ENCODE measurements at places on chromosomes 11 and 22. TPM values are rescaled to one million over a fixed set of nuclear protein-coding genes. Genes with fewer than 3 reads are reported as not detected.

DNA sequence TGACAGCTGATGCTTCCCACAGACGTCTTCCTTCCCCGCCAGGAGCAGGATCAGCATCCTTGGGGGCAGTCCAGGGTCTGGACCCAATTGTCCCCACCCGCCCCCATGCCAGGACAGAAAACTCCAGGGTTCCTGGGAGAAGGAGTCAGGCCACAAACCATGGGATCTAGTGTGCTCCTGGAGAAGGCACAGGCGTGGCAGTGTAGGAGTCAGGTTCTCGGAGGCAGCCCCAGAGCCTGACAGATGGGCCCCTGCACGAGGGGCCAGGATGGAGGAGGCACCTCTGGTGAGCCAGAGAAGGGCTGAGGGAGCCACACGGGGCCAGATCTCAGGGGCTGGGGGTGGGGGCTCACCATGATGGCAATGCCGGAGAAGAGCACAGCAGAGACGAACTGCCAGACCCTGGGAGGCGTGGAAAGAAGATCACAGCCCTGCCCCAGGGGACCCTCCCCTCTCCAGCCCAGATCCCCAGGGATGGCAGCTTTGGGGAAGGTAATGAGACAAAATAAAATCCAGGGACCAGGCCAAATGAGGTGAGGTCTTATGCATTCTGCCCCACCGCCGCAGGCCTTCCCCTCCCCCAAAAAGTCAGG, 13.6 kb downstream of the TP53I11 start:
- DNase-seq: no peak

- peak; percentile 34 for DNase-seq
These were observed 66.2 kb downstream of the THAP12 start for GRCh38 chr11:76314741-76315090.

- DNase-seq: no peak
These were observed 107.0 kb downstream of the FAR1 start for GRCh38 chr11:13775471-13775870.

- DNase-seq: peak; percentile 72
These were observed 208.6 kb downstream of the DBX1 start for GRCh38 chr11:19951558-19952115.

DNA sequence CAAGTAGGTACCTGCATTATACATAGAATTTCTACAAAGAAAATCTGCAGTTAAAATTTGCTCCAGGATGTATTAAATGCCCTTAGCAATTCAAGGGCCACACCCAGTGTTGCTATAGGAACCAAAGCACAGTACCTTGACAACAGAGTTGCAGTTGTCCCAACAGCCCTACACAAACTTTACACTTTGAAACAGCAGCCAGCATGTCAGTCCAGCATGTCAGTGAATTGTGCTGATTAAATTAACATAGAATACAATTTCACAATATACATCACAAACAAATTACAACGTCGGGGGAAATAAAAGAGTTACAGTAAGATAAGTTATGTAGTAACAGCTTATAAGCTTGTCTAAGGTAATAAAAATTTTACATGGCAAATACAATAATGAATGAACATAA, 389.2 kb downstream of the SOX6 start:
- DNase-seq: peak; percentile 73

- peak; percentile 93 for DNase-seq
These were observed 43.9 kb downstream of the CCDC34 start for GRCh38 chr11:27319072-27319471.

DNA sequence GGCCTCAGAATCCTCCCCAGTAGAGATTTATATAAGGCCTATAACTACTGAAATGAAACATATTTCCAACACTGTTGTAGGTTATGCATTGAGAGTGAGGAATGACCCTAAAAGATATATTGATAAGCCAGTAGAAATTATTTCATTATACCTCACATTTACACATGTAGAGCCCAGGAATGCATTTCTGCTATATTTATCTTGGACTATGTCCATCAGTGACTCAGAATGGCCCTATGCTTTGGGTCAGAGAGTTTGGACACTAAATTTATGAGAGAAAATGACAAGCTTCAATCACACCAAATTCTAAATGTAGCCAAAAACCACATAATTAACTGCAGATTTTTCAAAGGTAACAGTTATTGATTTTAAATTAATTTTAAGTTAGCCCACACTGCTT, 761.9 kb downstream of the DLG2 start:
- peak; percentile 51 for DNase-seq

GP1BB gene
- not detected for total RNA-seq

DNA sequence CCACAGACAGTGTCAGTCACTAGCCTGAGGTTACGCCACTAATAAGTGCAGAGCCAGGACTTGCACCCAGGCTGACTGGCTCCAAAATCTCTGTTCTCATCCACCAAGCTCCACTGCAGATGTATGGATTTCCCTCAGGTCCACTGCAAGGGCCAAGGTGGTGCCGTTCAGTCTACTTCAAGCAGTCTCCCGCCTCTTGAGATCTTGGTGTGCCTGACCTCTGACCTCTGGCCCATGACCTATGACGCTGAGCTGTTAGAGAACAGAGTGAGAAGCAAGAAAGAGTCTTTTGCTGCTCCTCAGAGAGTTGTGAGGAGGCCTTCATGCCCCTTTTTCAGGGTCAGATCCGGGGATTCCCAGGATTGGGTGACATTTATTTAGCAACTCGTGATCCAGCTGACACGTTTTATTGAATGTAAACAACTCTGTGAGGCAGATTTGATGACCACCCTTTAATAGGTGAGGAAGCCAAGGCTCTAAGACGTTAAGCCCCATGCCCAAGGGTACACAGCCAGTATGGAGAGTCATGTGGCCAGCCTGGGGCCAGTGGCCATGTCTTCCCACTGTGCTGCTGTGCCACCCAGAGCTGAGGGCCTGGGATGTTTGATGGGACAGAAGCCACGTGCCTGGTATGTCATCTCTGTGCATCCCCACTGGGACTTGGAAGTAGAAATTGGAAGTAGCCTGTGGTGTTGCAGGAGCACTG, 25.2 kb downstream of the DCPS start:
- peak; percentile 11 for DNase-seq

STT3A gene
- total RNA-seq: 165 TPM

DNA sequence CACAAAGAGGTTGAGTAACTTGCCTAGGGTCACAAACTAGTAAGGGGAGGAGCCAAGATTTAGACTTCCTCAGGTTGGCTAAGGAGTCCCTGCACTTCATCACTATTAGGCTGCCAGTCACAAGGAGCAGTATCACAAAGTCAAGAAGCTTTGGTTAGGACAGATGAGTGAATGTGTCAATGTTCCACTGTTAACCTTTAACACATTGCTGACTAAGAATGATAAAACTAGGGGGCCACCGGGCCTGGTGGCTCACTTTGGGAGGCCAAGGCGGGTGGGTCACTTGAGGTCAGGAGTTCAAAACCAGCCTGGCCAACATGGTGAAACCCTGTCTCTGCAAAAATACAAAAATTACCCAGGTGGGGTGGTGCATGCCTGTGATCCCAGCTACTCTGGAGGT, 32.0 kb downstream of the TMEM123 start:
- peak; percentile 16 for DNase-seq

DNA sequence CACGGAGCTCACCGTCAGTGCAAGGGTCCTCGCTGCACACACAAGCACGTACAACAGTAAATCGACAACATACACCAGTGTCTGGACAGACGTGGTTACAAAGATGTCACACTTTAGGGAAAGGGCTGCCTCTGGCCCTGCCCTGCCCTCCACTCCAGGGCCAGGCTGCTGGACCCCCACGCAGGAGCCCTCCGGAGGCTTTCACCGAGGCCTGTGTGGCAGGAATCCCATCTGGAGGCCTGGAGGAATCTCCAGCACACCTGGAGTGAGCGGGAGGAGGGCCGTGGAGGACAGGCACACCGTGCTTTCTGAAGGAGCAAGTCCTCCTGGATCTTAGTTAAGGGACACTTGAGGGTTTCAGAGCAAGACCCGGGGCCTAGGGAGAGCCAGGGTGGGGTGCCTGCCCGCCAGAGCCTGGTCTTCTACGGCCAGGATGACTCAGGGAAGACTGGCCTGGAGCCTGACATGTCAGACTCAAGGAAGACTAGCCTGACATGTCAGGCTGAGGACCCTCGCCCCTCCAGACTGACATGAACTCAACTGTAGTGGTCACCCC, 2.1 kb upstream of the PIM3 start:
- DNase-seq: no peak
